ENCODE measurements at places on chromosomes 3 and 15.

GRCh38 chr15:67458331-67459029 lies 62.5 kb upstream of the C15orf61 start:
- no peak for DNase-seq

- DNase-seq = no peak
Measured at GRCh38 chr3:128681369-128681829, 30.8 kb upstream of the RPN1 start.

DNA sequence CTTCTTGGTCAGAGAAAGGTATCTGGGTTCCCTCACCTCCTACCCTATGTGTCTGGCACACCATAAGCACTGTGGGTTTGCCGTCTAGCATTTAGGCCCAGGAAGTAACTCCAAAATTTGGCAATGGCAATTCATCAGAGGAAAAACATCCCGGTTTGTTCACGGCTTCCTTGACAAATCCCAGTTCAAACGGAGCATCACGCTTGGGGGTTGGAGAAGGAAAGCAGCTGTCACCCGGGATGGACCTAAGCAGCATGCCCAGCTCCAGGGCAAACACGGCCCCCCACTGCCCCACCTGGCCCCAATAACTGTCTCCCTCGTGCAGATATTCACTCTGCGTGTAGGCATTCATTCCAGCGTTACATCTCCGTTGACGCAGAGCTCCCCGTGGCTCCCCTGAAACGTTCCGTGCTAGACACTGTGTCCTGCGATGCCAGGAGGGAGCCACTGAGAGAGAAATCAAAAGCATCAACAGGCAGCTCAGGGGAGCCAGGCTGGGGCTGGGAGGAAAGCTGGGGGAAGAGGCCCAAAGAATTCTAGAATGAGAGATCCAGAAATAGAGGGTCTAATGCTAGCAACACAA lies 41.4 kb downstream of the NTRK3 start:
- DNase-seq = no peak

DNA sequence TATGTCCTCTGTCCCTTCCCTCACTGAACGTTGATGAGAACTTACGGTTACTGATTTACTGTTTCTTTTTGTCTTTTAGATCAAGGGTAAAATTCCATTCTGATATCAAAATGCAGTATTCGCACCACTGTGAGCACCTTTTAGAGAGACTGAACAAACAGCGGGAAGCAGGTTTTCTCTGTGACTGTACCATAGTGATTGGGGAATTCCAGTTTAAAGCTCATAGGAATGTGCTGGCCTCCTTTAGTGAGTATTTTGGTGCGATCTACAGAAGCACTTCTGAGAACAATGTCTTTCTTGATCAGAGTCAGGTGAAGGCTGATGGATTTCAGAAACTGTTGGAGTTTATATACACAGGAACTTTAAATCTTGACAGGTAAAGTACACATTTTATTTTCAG lies 990 bp downstream of the MYNN start:
- DNase-seq = no peak

GRCh38 chr15:25787381-25787780 lies 75.7 kb downstream of the ATP10A start:
- DNase-seq = no peak

GRCh38 chr3:71504250-71505036 lies 79.1 kb downstream of the FOXP1 start:
- DNase-seq = no peak

DNA sequence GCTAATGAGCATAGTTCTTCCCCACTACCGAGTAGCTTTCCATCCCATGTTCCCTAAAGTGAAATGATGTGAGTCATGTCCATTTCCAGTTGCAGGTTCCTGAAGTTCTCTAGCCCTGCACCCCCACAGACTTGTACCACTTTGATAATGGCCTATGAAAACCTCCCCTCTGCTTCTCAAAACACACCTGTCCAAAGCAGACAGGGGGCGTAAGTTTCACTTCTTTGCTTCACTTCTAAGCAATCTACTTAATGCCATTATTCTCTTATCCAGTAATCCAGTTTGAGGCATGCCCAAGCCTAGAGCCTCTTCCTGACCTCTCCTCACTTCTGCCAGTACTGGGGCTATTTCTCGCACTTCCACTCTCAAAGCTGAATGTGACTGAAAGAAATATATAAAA lies 305.1 kb downstream of the IGSF11 start:
- DNase-seq = no peak

DNA sequence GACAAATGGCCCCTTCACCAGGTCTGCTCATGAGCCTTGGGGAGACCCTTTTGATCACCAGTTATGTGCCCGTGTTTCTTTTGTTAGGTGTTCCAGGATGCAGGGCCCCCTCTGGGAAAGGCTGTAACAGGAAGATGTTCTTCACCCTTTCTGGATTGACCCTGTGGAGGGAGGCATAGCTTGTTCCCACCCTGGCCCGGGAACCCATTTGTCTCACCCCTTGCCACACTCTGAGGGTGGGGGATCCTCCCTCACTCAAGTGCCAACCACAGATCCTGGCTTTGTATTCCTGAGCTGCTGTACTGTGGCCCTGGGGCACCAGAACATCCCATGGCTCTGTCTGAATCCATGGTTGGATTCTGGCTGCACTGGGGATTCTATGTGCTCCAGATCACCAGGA lies 18.9 kb downstream of the IL16 start:
- DNase-seq = no peak

DNA sequence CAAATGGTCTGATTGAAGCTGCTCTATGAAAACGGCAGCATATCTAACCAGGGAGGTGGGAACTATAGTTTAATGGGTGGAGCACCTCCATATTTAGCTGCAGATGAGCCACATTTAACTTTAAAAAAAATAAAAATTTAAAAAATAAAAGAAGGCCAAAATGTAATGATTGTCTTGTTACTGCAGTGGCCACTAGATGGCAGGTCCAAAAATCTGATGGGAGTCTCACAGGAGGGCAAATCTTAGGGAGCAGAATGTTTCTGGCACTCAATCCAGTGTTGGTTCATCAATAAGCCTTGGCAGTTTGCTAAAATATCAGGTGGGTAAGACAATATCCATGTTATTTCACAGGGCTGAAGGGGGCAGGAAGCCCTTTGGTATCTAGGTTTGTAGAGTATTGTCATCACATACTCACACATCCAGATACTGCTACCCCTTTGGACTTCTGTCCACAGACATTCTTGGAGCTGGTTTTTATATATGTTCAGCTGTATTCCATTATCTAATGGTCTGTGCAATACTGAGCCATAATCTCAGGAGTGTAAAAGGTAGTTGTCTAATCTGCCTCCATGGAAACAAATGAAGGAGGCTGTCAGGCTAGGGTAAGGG lies 233.3 kb downstream of the TIGIT start:
- DNase-seq = no peak

DNA sequence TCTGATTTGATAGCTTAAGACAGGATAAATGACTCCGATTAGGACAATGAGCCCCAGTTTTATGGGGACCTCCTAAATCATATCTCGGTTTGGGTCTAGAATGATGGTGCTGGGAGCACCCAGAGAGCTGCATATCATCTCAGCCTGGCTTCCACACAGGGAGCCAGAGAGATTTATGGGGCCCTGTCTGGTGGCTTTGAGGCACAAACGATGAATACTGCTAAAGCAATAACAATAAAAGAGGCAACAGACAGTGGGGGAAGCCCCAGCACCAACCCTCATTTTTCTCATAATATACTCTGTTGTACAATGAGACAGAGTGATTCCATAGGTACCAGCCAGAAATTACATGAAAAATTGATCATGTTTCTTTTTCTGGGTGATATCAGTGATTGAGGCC lies 889.0 kb upstream of the CFAP20DC start:
- DNase-seq = no peak

- DNase-seq = no peak
Measured at GRCh38 chr3:147390589-147391569, 15.5 kb downstream of the ZIC4 start.

- peak; percentile 49 for DNase-seq
Measured at GRCh38 chr15:48641416-48641815, 4.1 kb downstream of the FBN1 start.

DNA sequence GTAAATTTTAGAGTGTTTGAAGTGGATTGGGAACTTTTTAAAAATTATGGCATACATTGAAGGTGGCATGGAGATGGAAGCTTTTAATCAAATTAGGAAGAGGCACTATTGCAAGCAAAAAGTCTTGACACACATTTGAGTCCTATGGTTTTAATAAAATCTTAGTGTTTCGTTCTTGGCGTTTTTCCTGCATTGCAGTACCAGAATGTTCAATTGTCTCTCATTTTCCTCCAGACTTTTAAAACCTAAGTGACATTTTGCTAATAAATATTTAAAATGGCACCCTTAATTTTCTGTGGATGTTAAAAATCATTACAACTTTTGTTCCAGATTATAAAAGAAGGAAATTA lies 2.2 kb downstream of the TGFBR2 start:
- no peak for DNase-seq

GRCh38 chr3:42732196-42732828 lies 29.7 kb upstream of the HHATL start:
- DNase-seq = peak; percentile 4

DNA sequence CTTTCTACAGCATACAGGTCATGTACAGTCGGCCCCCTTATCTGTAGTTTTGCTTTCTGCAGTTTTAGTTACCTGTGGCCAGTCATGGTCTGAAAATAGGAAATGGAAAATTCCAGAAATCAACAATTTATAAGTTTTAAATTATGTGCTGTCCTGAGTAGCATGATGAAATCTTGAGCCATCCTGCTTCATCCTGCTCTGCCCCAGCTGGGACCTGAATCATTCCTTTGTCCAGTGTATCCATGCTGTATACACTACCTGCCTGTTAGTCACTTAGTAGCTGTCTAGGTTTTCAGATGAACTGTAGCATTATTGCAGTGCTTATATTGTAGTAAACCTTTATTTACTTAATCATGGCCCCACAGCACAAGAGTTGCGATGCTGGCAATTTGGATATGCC lies 44.8 kb downstream of the AP4E1 start:
- no peak for DNase-seq

Data from D341Med (cell line).